Right cardiac atrium (tissue), 5 donors: ENCODE measurements at places on chromosomes 1 and 21. TPM values are rescaled to one million over a fixed set of nuclear protein-coding genes. Genes with fewer than 3 reads are reported as not detected.
A peak's percentile ranks its signal among the peaks of the same experiment; 100 is the strongest.

DNA sequence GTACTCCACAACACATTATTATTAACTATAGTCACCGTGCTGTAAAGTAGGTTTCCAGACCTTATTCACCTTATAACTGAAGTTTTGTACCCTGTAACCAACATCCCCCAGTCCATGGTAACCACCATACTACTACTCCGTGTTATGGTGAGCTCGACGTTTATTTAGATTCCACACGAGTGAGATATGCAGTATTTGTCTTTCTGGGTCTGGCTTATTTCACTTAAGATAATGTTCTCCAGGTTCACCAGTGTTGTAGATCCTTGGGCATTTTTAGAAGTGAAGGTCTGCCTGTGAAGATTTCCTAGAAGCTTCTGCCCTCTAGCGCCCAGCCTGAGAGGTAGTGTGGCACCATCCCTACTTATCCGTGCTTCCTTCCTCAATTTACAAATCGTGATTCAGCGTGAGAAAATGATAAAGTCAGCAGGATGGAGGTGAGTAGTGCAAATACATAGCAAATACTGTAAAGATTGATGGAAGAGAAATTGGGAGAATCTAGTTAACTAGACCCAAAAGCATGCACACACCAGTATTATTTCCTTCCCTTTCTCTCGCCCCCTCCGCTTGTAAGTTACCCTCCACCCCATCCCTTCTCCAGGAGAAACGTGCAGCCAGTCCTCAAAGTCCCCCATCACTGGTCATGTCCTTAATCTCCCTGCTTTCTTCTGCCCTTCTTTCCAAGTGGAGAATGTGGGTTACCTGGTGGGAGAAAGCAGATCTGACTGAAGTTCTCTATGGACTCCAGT, 36.0 kb upstream of the DISC1 start:
- DNase-seq = peak; percentile 72

DNA sequence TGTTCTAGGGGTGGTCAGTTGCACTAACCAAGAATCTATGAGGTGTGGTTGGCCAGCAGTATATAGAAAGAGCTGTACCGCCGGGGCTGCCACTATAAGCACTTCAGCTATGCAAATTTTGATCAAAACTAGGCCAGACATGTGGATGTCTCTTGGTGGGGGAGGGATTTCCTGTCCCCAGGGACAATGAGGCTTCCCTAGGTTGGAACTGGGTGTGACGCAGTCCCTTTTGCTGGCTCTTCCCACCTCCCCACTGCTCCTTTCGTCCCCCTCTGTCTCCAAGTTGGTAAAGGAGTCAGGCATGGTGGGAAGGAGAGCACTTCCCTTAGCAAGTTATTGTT, 13.6 kb downstream of the SDCCAG8 start:
- peak; percentile 25 for DNase-seq

DNA sequence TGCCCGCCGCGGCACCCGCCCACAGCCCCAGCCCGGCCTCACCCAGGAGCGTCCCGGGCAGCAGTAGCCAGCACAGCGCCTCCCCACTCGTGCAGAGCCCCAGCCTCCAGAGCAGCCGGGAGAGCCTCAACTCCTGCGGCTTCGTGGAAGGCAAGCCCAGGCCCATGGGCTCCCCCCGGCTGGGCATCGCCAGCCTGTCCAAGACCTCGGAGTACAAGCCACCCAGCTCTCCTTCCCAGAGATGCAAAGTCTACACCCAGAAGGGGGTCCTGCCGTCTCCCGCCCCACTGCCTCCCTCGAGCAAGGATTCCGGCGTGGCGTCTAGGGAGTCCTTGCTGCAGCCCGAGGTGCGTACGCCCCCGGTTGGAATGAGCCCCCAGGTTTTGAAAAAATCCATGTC, 531.2 kb downstream of the KIF26B start:
- no peak for DNase-seq

The ZNF593OS gene
- total RNA-seq = not detected

- no peak for DNase-seq
These were observed 591.7 kb downstream of the SMYD3 start for GRCh38 chr1:245915406-245915805.

GRCh38 chr1:201914456-201915235, 25.9 kb downstream of the SHISA4 start:
- no peak for DNase-seq

- no peak for DNase-seq
These were observed 1.9 kb upstream of the PADI3 start for GRCh38 chr1:17246971-17247370.

GRCh38 chr1:16018749-16019643, 1.2 kb upstream of the HSPB7 start:
- DNase-seq = peak; percentile 56

DNA sequence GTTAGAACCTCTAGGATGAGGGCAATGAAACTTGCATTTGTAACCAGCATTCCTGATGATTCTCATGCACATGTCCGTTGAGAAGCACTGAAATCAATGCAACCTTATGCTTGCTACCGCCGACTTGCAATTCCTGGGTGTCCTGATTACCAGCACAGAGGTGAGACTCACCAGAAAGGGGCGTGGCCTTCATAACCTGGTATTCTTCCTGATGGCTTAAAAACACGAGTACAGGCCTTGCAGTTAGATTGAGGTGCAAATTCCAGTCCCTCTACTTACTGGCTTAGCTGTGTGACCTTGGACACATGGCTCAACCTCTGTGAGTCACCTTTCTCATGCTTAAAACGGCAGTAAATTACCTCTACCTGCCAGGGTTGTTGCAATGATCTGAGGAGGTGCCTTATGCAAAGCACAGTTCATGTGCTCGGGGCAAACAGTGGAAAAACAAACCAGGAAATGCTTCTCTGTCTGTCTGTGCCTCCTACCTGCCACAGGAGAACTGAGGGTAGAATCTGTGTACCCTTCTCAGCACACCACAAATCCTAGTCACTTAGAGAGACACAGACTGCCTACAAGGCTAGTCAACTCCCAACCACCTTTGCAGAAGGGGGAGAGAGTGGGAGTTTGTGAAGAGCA, 39.1 kb upstream of the ECE1 start:
- DNase-seq = no peak

The GPR157 gene
- 23.5 TPM for total RNA-seq

DNA sequence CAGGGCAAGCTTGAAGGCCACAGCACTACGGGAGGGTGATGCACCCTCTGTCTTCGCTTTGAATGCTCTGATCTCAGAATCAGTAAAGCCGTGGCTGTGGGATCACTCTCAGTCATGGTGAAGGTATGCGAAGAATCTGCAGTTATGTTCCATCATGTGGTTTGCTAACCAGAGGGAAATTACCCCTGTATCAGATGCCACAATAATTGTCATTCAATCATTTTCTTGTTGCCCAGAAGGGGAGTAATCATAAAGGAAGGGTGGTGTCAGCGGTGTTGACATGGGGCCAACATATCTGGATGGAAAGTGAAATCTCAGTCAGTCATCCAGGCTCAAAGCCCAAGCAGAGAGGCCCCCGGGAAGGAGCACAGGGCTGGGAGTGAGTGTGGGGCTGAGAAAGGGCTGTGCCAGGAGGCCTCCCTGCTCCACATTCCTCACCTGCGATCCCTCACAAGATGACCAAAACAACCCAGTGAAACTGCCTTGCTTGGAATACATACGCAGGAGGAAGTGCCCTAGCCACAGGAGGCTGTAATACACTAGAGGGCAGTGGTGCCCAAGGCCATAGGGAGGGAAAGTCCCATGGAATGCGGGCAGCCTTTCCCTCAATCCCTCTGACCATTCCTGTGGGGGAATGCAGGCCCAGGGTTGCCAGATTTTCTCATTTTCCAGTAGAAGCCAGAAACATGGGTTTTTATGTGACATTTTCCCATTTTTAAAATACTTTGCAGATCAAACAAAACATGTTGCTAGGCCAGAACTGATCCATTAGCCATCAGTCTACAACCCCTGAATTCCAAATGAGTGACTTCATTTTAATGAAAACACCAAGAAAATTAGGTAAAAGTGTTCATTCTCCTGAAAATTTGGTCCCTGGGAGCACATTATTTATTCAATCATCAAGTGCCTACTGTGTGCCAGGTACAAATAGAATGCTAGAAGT, 95.7 kb upstream of the VANGL1 start:
- DNase-seq = peak; percentile 57

DNA sequence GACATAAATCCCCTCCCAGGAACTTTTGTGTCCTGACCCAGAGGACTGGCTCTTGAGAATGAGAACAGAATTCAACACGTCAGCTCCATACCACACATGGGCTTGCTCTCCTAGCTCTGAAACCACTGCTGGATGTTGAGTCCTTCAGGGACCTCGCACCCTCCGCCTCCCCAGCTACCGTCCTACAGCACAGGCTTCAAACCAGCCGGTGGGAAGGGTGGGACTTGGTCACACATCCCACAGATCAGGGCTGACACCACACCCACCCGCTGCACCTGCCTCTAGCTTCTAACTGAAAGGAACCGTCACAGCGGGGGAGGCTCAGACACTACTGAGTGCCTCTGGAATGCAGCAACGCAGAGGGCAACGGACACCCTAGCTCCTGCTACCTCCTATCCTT, 24.0 kb downstream of the MRAP start:
- no peak for DNase-seq

The EPHA8 gene
- not detected for total RNA-seq

DNA sequence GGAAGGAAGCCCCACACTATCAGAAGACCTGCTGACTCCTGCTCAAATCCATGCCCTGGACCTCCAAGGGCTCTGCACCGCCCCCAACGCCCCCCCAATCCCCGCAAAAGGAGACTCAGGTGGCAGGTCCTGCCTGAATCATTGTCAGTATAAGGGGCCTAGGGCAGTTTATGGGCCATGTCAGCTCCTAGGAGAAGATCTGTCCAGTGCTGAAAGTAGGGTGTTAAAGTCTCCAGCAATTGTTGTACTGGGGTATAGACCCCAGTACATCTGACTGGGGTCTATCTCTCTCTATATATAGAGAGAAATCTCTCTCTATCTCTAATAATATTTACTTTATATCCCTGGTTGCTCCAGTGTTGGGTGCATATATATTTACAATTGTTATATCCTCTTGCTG, 12.1 kb upstream of the OLIG2 start:
- DNase-seq = no peak

DNA sequence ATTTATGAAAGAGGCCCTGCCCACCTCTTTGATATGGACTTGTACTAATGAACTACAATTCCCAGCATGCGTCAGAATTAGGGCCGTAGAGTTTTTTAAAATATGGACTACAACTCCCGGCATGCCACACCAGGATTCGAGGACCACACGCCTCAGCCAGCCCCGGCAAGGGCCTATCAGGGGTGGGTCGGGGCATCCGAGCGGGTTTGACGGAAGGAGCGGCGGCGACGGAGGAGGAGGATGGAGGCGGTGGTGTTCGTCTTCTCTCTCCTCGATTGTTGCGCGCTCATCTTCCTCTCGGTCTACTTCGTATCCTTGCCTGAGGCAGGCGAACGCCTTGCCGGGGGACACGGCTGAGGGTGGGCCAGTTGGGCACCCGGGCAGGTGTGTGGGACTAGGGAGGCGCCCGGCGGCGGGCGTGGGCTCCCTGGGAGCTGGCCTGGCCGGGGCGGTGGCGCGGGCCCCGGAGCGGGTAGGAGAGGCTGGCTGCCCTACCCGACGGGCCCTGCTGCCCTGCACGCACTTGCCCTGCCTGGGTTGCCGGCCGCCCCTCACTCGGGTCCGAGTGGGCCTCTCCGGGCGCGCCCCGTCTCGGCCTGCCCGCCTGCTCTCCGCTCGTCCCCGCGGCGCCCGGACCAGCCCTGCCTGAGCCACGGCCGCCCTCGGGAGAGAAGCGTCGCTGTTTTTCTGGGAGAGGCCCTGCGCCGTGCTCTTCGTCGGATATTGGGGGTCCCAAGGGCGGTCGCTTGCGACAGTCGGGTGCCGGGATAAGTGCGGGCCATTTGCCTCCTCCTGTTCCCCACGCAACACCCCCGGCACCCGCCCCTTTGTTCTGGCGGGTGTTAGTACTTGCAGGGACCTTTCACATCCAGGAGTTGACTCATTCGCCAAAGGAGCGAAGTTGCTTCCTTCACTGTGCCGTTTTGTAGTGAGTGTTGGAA, at the start of gene CNIH4:
CNIH4 (plus strand) TSS at position 195 of the 941 bp plus-strand sequence; CDS start at position 241, 46 bp downstream.
- peak; percentile 96 for DNase-seq
